CD4-positive, CD25-positive, alpha-beta regulatory T cell (primary cell): ENCODE measurements at places on chromosomes 12 and 14. TPM values are rescaled to one million over a fixed set of nuclear protein-coding genes. Genes with fewer than 3 reads are reported as not detected.

ZFHX2 gene
- 0.42 TPM for total RNA-seq

TAS2R7 gene
- not detected for total RNA-seq

PYM1 gene
- total RNA-seq, result 34.0 TPM

GRCh38 chr14:24430143-24430681 lies 458 bp downstream of the KHNYN start:
- peak; percentile 74 for DNase-seq

DNA sequence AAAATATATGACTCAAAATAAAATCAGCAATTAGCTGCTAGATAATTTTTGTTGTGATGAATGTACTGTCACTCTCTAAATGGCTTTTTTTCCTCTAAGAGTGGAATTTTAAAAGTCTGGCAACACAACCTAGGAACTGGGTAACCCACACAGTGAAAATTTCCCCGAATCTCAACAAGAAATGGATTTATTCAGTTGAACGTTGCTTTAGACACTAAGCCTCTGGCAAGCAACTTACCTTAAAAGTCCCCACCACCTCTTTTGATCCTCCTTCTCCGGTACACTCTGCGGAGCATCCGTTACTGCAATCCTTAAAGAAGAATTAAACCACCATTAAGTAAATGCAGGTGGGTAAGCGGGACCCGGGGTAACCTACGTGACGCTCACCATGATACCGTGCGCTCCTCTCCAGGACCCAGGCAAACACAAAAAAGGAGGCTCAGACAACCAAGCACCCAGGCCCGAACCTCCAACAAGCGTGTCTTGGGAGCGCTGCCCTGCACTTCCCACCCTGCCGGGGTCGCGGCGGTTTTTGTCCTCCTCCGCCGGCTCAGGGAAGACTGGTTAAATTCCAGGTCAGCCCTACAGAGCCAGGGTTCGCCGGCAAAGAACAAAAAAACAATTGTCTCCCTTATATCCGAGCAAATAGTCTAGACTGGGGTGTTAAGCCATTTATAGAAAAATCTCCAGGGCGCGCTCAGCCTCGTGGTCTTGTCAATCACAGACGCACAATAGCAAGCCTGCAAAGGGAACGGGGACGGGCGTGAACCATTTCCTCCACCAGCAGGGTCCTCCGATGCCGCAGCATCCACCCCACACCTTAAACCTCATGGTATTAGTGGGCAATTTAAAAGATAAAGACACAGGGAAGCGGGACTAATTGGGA lies 47.1 kb downstream of the BCAT1 start:
- DNase-seq, result peak; percentile 10

DNA sequence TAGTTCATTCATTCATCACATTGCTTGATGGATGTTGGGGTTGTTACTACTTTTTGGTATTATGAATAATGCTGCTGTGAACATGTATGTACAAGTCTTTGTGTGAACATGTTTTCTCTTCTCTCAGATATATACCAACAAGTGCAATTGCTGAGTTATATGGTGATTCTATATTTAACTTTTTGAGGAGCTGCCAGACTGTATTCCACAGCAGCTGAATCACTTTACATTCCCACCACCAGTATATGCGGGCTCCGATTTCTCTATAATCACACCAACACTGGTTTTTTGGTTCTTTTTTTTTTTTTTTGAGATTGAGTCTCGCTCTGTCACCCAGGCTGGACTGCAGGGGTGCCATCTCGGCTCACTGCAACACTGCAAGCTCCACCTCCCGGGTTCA lies 22.2 kb upstream of the PLEKHG6 start:
- no peak for DNase-seq

DNA sequence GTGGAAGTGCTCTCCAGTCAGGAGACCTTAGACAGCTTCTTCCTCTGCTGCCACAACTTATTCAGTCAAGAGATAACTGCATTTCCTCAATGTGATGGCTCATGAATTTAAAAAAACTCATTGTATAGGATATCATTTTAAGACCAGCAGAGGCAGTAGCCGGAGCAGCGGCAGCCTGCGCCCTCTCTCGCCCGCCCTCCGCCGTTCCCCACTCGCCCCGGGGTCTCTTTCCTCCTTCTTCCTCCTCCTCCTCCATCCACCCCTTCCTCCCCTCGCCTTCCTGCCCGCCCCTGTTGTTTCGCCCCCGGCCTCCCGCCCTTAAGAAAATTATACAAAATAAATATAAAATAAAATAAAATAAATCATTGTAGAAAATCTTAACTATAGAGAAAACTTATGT lies 687.6 kb downstream of the FLRT2 start:
- DNase-seq, result no peak
